ENCODE measurements at places on chromosomes 1 and 21.

DNA sequence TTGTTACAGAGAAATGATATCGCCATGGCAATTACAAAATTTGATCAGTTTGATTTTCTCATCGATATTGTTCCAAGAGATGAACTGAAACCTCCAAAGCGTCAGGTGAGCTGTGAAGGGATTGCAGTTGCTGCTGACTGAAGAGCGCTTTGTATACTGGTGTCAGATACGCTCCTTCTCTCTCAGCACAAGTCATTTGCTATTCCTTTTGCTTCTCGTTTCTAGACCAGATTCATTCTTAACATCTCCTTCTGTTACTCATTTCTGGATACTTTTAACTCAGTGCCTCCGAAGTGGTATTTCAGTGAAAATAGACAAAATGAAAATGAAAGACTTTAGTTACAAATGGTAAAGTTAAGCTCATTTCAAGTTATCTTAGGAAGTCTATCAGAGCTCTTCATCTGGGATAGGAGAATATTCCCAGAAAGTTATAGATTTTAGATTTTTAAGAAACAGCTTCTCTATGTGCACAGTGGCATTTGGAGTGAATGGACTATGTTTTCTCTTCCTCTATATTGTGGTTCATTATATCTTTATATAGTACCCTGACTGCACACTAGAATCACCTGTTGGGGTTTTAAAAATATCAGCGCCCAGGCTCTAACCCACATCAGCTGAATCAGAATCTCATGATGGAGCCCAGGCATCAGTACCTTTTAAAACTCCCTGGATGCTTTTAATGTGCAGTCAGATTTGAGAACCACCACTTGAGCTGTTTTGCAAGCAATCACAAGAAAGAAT lies 30.3 kb upstream of the KCNQ4 start:
- peaks cover 67% of the 10 kb centered on the region for H3K36me3 ChIP-seq
- no peak for DNase-seq
- no peak overlapping the region for H3K27ac ChIP-seq
- no peak overlapping the region for H3K4me3 ChIP-seq
- H3K27me3 ChIP-seq = no peaks in the 10 kb centered on the region

DNA sequence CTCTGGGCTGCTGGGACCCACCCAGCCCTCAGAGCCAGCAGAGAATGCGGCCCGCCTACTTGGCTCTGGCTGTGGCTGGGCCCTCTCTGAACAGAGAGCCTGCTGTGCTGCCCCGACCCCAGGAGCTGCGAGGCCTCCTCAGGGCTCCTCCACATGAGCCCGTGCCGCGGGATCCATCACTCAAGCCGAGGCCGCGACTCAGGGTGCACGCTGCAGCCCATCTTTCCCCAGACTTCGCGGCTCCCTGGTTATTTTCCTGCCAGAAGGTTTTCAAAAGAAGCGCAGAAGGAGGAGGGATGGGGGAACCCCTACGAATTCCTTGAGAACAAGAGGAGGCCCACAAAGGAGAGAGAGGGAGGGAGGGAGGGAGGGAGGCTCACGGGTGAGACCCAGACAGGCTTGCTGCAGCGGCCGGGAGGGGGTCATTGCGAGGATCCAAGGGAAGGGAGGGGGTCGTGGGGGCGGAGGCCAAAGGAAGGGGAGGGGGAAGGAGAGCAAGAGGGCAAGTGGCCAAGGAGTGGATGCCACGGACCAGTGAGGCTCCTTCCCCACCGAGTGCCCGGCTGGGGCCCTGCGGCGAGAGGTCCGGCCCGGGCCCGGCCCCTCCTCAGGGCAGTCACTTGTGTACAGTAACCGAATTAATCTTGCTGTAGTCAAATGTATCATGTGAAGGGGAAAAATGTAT lies 146.8 kb downstream of the CASZ1 start:
- peaks cover 80% of the 10 kb centered on the region for H3K27me3 ChIP-seq
- no peaks in the 10 kb centered on the region for H3K4me1 ChIP-seq
- H3K36me3 ChIP-seq = no peaks in the 10 kb centered on the region
- H3K27ac ChIP-seq = no peak overlapping the region

GRCh38 chr1:47201179-47201578 lies 11.3 kb upstream of the PDZK1IP1 start:
- no peaks in the 10 kb centered on the region for H3K36me3 ChIP-seq
- H3K27ac ChIP-seq = no peak overlapping the region
- peak; percentile 36 for DNase-seq
- peaks cover 55% of the 10 kb centered on the region for H3K27me3 ChIP-seq

- no peaks in the 10 kb centered on the region for H3K36me3 ChIP-seq
- peaks cover 46% of the 10 kb centered on the region for H3K4me1 ChIP-seq
- H3K27ac ChIP-seq = no peak overlapping the region
- peaks cover 6% of the 10 kb centered on the region for H3K27me3 ChIP-seq
- H3K4me3 ChIP-seq = no peak overlapping the region
- DNase-seq = peak; percentile 37
Measured at GRCh38 chr21:42463861-42464515, 32.0 kb downstream of the RSPH1 start.

GRCh38 chr1:226510453-226510852 lies 38.1 kb upstream of the STUM start:
- H3K27me3 ChIP-seq = peaks cover 22% of the 10 kb centered on the region
- DNase-seq = no peak
- no peaks in the 10 kb centered on the region for H3K36me3 ChIP-seq
- peaks cover 7% of the 10 kb centered on the region for H3K4me1 ChIP-seq
- H3K4me3 ChIP-seq = no peak overlapping the region
- H3K27ac ChIP-seq = no peak overlapping the region

- no peaks in the 10 kb centered on the region for H3K27me3 ChIP-seq
- no peaks in the 10 kb centered on the region for H3K4me1 ChIP-seq
- no peak for DNase-seq
- H3K36me3 ChIP-seq = no peaks in the 10 kb centered on the region
- no peak overlapping the region for H3K4me3 ChIP-seq
Measured at GRCh38 chr1:93419344-93419743, 28.6 kb upstream of the FNBP1L start.

DNA sequence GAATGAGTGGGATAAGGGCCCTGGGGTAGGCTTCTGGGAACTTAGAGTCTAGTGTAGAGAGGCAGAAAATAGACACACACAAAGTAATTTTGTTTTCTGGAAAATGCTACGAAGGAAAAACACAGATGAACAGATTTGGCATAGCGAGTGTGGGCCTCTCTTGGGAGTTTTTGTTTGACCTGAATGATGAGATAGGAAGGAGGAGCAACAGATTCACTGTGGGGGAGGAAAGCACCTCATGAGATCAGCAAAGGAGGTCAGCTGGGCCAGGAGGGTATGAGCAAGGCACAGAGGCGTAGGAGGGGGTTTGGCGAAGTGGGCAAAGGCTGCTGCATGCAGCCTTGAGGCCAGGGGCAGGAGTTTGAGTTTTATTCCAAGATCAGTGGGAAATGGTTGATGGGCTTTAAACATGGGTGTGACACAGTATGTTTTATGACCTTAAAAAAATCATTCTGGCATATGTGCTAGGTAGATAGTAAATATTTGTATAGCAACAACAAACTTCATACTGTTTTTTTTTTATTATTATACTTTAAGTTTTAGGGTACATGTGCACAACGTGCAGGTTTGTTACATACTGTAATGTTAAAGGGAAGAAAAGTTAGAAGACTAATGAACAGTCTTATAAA lies 57.9 kb downstream of the FGGY start:
- DNase-seq = no peak
- H3K27me3 ChIP-seq = peaks cover 5% of the 10 kb centered on the region
- peak overlapping the region; percentile 53 for H3K27ac ChIP-seq
- H3K36me3 ChIP-seq = no peaks in the 10 kb centered on the region

DNA sequence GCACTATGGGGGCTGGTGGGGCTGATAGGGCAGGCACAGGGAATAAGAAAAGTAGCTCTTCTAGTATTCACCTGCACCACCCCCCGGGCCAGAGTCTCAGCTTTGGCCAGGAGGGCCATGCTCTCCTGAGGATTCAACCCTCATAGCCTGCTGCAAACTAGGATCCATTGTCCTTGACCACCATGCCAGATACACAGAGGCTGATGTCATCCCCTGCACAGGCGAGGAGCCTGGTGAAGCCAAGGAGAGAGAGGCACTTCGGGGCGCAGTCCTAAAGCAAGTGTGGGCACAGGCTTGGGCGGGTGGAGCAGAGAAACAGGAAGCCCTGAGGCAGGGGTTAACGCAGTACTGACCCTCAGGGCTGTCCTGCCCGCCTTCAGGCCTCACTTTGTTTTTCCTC lies 29.5 kb downstream of the TMEM53 start:
- no peak for DNase-seq
- peaks cover 17% of the 10 kb centered on the region for H3K27me3 ChIP-seq
- no peak overlapping the region for H3K4me3 ChIP-seq
- no peak overlapping the region for H3K27ac ChIP-seq
- H3K4me1 ChIP-seq = peaks cover 98% of the 10 kb centered on the region

GRCh38 chr21:37193006-37193405 lies 74.1 kb downstream of the VPS26C start:
- no peak overlapping the region for H3K4me3 ChIP-seq
- H3K27ac ChIP-seq = no peak overlapping the region
- H3K27me3 ChIP-seq = peaks cover 3% of the 10 kb centered on the region
- DNase-seq = no peak
- peaks cover 90% of the 10 kb centered on the region for H3K36me3 ChIP-seq

DNA sequence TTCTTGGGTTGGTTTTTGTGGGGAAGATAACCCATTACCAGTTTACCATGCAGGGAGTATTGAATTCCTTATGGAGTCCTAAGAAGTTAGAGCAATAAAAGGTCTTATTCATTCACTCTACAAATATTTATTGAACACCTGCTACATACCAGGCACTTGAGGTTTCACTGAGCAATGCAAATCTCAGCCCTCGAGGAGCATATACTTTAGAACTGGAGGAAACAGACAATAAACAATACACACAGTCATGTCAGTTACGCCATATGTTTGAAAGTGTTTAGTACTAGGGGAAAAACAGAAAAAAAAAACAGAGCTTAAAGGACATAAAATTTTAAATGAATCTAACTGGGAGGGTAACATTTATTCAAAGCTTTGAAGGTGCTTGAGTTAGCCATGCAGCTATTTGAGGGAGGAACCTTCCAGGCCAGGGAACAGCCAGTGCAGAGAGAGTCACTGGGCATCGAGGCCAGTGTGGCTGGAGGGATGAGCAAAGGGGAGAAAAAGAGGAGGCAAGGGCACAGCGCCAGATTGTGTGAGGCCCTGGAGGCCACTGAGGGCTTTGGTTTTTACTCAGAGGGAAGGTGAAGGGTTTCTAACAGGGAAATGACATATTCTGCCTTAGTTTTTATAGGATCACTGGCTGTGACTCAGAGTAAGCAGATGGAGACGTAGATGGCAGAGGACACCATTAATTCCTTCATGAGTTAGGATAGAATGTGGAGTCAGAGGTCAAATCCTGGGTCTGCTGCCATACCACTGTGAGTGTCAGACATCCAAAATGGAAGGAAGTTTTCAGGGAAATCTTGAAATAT lies 32.7 kb downstream of the C1orf21 start:
- peaks cover 25% of the 10 kb centered on the region for H3K4me1 ChIP-seq
- no peak for DNase-seq
- H3K27ac ChIP-seq = no peak overlapping the region

GRCh38 chr1:25112400-25112799 lies 119.9 kb downstream of the SYF2 start:
- peaks cover 11% of the 10 kb centered on the region for H3K4me1 ChIP-seq
- peaks cover 5% of the 10 kb centered on the region for H3K36me3 ChIP-seq
- no peak overlapping the region for H3K27ac ChIP-seq
- H3K27me3 ChIP-seq = peaks cover 64% of the 10 kb centered on the region

DNA sequence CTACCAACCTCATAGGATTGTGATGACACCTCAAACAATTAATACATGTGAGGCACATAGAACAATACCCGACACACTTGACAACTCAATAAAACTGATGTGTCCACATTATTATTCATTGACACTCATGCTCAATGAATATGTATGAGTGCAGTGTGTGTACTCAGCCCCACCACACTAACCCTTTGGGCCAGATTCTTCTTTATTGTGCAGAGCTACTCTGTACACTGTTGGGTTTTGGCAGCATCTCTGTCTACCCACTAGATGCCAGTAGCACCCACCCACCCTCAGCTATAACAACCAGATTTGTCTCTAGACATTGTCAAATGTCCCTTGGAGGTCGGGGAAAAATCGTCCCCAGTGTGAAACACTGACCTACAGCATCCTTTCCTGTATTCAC lies 10.1 kb downstream of the CASP9 start:
- peaks cover 40% of the 10 kb centered on the region for H3K36me3 ChIP-seq
- no peak overlapping the region for H3K4me3 ChIP-seq
- no peak for DNase-seq
- no peak overlapping the region for H3K27ac ChIP-seq
- no peaks in the 10 kb centered on the region for H3K27me3 ChIP-seq
- H3K4me1 ChIP-seq = peaks cover 8% of the 10 kb centered on the region

DNA sequence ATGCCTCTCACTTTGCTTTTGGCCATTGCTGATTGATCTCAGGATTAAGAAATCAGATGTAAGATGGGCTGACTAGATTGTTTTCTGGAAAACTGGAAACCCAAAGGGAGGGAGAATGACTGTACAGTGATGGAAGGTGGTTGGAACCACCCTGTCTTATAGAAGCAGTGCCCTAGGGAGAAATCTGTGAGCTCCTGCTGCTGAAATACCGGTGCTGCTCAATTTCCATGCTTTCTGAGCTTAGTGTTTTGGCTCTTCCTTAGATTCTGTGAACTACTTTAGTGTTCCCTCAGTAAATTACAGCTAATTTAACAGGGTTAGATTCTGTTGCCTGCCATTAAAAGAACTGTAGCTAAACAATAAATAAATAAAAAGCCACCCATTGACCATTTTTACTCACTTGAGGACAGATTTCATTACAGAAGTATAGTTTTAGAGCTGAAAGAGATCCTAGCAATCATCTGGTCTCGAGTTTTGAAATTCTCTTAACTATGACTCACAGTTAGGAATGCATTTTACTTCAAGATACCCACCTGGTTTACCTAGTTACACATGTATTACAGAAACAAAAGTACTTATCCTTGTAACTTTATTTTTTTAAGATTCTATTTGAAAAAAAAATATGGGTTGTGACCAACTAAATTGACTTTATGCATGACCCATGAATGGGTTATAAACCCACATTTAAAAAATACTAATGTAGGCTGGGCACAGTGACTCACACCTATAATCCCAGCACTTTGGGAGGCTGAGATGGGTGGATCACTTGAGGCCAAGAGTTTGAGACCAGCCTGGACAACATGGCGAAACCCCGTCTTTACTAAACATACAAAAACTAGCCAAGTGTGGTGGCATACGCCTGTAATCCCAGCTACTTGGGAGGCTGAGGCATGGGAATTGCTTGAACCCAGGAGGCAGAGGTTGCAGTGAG lies 33.2 kb downstream of the CAMSAP2 start:
- no peak overlapping the region for H3K4me3 ChIP-seq
- H3K27me3 ChIP-seq = no peaks in the 10 kb centered on the region
- peaks cover 76% of the 10 kb centered on the region for H3K36me3 ChIP-seq

DNA sequence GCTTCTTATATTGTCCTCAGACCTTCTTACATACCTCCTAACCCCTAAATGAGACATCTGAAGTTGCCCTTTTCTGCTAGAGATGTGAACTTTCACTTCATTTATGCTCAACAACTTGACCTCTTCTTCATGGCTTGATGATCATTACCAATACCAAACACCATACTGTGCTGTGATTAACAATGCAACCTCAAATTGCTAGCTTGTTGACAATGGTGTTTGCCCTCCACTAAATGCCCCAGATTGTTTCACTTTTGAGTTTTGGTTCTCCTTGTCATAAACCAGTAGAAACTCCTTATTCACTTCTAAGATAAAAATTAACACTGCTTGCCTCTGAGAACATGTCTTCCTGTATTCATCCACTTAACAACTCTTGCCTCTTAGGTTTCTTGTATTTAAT lies 5.6 kb downstream of the JAK1 start:
- DNase-seq = no peak
- H3K27ac ChIP-seq = no peak overlapping the region
- peaks cover 20% of the 10 kb centered on the region for H3K27me3 ChIP-seq
- H3K4me1 ChIP-seq = peaks cover 26% of the 10 kb centered on the region

Data from nephron progenitor cell (in vitro differentiated cells).